CD4-positive, alpha-beta T cell treated with Interleukin-1 beta for 1 hour (primary cell): ENCODE measurements at places on chromosomes 1 and 21.
A peak's percentile ranks its signal among the peaks of the same experiment; 100 is the strongest.

GRCh38 chr1:22133247-22133930, 9.5 kb downstream of the WNT4 start:
- no peak for DNase-seq

DNA sequence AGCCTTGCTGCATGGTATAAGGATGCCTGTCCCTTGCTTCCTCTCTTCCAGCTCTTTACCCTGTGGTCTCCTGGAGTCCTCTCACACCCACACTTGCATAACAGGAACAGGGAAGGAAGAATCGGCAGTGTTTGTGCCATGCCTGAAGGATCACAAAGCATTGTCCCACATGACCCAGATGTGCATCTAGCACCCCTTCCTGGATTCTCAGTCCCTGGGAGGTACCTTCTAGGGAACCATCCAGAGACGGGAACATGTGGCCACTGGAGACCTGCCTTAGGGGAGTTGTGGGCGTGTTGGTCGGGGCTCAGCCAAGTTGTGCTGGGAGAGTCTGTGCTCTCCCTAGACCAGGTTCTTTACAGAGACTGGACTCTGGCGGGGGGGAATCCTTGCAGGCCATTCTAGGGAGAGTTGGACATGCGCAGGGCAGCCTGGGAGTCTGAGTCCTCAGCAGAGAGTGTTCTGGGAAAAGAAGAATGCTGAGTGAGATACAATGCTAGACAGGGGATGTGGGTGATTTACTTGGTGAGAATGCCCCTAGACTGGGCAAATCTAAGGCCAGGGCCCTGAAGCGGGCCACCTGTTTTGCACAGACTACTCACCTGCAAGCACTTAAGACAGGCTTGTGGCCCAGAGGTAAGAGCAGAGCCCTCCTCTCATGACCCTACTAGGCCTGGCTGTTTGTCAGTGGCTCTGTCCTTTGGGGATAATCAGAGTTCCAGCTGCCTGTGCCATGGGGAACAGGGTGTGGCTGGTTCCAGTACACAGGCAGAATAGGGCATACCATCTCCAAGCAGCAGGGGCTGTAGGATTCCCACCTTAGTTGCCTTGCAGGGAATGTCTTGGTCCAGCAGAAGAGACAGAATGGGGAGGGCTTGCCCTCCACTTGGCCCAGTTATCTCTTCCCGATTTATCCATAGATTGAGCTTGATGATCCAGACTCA, 89.8 kb downstream of the MAN1C1 start:
- DNase-seq, result no peak

- DNase-seq, result no peak
These were observed 12.4 kb upstream of the SCAF4 start for GRCh38 chr21:31744182-31744800.

GRCh38 chr21:41029571-41029970, 138.4 kb upstream of the BACE2 start:
- no peak for DNase-seq

DNA sequence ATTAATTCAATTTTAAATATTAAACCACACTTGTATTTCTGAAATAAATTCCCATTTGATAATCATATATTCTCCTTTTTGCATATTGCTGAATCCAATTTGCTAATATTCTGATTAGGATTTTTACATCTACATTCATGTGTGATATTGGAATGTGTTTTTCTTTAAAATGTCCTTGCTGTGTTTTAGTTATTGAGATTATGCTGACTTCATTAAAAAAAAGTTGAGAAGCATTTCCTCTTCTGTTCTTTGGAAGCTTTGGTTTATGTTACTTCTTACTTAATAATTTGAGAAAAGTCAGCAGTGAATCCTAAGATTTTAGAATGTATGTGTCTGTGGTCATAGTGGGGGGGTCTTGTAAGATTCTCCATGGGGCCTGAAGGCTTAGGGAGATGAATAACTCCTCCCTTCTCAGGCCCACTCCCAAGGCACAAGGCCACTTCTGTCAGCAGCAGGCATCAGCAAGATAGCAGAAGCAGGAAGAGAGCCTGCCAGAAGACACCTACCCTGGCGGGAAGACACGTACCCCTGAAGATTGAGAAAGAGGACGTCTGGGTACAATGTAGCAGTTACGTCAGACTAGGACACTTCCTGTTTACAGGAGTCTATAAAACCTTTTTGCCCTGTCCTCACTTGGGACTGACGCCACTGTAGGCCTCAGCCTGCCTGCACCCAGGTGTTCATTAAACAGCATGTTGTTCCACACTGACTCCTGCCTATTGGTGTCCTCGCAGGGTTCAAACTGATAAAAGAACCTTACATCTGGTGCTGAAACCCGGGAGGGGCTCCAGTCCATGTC, 56.9 kb downstream of the ODF2L start:
- peak; percentile 18 for DNase-seq

GRCh38 chr1:151897991-151898431, 11.3 kb downstream of the THEM4 start:
- no peak for DNase-seq

DNA sequence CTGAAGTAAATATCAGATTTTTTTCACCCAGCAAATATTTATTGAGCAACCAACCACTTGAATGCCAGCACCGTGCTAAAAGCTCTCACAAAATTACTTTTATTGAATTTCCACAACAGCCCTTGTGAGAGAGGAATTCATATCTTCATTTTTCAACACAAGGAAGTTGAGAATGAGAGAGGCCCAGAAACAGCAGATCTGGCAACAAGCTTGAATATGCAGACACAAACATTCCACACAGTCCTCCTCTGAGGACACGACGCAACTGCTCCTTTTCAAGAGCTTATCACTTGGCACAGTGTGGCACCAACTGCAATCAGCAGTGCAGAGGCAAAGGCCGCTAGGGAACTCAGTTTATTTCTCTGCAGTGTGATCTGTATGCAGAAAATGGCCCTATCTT, 32.2 kb upstream of the IFNAR2 start:
- no peak for DNase-seq

DNA sequence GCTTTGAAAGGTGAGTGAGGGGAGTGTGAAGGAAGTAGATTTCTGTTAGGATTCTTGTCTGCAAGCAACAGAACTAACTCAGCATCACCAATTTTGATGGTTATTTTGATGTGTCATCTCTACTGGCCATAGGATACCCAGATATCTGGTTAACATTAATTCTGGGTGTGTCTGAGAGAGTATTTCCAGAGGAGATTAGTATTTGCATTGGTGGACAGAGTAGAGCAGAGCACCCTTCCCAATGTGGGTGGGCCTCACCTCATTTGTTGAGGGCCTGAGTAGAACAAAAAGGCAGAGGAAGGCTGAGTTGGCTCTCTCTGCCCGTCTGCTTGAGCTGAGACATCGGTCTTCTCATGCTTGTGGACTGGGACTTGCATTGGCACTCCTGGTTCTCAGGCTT, 121.8 kb upstream of the POU3F1 start:
- DNase-seq, result no peak

DNA sequence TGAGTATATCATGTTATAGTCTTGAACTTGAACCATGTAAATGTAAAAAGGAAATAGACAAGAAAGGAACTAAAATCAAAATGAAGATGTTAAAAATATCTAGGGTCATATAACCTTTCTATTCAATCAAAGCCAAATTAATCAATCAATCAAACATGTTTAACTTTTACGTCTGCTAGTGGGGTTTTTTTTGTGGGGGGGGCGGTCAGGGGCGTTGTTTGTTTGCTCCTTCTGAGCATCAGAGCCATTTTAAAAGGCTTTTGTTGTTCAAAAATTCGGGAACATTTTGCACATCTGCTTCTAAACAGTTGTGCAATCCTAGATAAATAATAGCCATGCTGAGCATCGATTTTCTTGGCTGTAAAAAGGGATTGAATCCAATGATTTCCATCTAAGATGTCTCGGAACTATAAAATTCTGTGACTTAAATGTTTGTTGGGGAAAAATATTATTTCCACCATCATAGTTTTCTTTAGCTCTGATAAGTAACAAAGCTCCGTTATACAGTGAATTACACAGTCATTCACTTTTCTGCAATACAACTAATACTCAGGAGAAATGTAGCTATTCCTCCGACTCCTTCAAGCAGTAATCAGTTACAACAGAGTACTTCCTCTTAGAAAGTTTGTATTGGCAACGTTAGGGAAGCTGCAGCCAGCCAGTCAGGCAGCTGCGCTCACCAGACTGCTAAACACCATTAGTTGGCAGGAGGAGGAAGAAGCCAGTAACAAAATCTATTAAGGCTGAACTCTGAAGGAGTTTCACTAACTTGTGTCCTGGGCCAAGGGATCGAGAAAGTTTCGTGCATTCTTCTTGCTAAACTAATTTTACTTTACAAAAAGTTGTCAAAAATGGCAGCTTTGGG, 2.2 kb downstream of the SPATA6 start:
- peak; percentile 3 for DNase-seq

DNA sequence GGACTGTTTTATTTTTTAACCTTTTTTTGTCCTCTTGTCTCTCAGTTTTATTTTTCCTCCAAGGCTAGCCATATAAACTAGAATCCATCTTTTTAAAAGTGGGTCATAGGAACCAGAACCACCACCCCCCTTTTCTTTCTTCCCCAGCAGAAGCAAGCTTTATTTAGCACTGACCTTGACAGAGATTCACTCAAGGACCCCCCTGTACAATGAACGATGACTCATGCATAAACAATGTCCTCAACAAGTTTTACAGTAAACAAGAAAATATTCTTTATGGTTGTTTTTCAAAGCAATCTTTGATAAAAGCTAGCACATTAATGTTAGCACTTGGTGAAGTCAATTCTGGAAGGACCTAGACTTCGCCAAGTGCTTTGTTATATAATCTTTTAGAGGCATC, 14.1 kb downstream of the PKN2 start:
- DNase-seq, result no peak

GRCh38 chr1:69643266-69643665, 75.5 kb downstream of the LRRC7 start:
- no peak for DNase-seq

GRCh38 chr21:15774590-15774989, 44.8 kb downstream of the USP25 start:
- no peak for DNase-seq

- DNase-seq, result no peak
These were observed 22.7 kb upstream of the LAMC2 start for GRCh38 chr1:183163316-183163715.

GRCh38 chr1:19083081-19083480, 126.6 kb upstream of the IFFO2 start:
- DNase-seq, result no peak

- no peak for DNase-seq
These were observed 91.1 kb upstream of the RGS4 start for GRCh38 chr1:162977944-162978568.

DNA sequence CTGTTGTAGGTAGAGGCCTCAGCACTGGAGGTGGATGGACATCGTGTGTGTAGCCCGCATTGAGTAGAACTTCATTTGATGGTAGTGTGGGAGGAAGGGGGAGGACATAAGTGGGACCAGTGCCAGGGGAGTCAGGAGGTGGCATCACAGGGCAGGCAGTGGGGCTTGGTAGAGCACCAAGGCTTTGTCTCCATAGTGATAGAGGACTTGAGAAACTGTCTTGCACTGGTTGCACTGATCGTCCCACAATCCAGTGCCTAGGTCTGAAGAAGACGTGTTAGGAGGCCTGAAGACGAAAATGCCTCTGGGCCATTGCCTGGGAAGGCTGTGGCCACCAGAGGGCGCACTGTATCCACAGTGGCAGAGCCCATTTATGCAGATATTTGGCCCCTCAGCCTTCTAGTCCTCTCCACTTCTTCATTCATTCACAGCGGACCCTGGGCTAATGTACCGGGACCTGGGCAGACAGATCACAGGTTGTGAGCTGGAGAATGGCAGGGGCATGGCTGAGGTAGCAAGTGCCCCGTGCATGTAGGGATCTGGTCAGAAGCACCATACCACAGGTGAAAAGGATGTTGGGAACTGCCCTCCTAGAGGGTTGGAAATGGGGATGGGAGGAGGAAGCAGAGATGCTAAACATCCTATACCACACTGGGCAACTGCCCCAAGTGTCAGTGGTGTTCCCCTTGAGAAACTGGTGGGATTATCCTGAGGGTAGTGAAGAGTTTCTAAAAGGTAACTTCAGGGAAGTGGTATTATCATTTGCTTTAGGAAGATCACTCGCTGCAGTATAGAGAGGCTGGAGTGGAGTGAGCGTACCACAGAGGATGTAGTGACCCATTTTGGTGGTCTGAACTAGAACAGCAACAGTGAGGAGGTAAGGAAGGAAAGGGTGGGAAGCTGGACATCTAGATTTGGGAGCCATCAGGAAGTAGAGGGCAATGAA, 95.3 kb downstream of the PIK3R3 start:
- DNase-seq, result peak; percentile 80

DNA sequence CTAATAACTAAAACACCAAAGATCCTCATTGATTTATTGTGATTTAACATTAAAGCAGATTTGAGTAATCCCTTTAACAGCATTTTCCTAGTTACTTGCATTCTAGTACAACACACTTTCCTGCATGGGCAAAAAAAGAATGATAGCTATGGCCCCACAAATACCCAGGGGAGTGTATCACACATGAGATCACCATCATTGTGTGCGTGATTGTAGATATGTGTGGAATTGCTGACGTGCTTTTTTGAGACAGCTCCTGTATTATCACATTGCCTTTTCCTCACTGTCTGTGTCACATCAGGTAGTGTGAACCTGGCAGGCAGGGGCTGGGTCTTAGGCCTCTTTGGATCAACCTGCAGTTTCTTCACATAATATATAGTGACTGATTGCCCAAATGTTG, 48.5 kb upstream of the SAMD13 start:
- no peak for DNase-seq

- DNase-seq, result no peak
These were observed 2.9 kb upstream of the CCN1 start for GRCh38 chr1:85577419-85578320.

- no peak for DNase-seq
These were observed 14.1 kb upstream of the ACTL8 start for GRCh38 chr1:17741052-17741451.

DNA sequence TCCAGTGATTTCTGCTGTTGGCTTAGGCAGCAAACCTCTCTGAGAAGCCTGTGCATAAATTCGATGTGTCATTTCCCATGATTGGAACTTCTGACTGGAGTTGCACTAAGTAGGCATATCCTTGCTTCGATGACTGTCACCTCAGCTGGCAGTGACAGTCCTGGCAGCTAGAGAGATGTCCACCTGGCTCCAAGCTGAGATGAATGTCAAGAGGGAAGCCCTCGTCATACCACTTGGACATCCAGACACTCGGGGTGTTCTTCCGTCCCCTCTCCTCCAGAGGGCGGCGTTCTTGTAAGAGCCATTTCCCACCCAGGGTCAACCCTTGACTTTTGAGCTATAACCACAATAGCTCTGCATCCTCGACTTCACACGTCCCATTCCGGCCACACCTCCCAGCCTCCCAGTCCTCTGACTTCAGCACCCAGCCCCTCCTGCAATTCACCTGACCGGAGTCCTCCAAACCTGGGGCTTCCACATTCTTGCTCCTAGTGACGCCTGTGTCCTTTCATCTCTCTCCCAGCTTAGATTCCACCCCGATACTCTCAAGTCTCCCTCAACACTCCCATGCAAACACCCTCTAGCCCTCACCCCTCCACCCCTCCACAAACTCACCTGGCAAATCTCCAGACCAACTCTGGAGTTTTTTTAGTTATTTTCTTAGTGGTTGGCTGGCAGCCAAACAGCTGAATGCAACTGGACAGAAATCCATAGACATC, 17.3 kb downstream of the CA6 start:
- DNase-seq, result peak; percentile 40

DNA sequence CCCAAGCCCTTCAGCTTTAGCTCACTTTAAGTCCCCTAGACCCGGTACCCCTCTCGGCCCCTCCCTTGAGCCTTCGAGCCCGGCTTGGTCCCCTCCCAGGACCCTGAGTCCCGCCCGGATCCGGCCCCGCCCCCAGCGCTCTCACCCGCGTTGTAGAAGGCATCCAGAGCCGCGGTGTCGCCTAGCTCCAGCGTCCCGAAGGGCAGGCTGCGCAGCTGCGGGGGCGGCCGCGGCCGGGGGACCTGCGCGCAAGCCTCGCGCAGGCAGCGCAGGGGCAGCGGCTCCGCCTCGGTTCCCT, 699 bp downstream of the MAP3K6 start:
- DNase-seq, result peak; percentile 71

- no peak for DNase-seq
These were observed 70.7 kb upstream of the CAMK1G start for GRCh38 chr1:209512821-209513220.
